ENCODE measurements at places on chromosomes 5 and 9.
A peak's percentile ranks its signal among the peaks of the same experiment; 100 is the strongest.

DNA sequence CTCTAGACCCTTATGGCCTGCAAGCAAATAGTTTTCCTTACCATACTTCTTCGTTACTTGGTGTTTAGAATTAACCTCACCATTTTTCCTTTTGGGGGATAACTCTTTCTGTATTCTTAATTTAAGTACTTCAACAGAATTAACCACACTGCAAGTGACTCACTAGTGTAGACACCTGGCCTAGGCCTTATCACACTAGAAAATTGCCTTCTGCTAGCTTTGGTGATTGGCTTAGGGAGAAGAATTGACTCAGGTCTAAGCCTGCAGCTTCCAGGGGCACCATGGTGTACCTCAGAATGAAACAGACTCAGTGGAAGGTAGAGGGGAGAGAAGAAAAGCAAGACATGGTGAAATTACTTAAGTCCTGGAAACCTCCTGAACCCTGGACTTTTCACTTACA lies 112.8 kb upstream of the HMHB1 start:
- no peak for DNase-seq

DNA sequence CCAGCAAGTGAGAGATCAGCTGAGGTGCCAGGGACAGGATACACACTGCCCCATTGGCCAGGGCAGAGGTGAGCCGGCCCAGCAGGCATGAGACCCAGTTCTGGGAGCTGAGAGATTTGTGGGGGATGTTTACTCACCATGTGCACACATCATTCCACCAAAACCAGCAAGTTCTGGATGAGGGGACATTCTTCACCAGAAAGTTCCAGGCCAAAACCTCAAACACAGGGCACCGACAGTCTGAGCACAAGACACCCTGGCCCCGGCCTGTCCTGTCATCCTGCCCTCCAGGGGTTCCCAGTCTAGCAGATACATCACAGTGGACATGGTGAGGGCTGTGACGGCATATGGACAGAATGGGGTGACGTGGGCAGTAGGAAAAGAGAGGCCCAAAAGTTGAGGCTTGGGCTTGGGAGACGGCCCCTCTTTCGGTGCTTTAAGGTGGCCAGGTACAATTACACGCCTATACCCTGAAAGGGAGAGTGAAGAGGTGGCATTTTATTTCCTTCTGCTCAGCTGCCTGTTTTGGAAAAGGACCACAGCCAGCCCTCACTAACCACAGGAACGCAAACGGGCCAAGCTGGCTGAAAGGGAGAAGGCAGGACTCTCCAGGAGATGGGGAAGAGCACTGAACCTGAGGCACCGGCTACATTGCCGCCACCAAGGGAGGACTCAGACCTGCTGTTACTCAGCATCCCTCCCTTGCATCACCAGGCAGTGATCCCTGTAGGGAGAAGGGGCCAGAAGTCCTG lies 64.0 kb downstream of the SHB start:
- DNase-seq = no peak

GRCh38 chr5:59171131-59171530 lies 588.3 kb downstream of the RAB3C start:
- no peak for DNase-seq

DNA sequence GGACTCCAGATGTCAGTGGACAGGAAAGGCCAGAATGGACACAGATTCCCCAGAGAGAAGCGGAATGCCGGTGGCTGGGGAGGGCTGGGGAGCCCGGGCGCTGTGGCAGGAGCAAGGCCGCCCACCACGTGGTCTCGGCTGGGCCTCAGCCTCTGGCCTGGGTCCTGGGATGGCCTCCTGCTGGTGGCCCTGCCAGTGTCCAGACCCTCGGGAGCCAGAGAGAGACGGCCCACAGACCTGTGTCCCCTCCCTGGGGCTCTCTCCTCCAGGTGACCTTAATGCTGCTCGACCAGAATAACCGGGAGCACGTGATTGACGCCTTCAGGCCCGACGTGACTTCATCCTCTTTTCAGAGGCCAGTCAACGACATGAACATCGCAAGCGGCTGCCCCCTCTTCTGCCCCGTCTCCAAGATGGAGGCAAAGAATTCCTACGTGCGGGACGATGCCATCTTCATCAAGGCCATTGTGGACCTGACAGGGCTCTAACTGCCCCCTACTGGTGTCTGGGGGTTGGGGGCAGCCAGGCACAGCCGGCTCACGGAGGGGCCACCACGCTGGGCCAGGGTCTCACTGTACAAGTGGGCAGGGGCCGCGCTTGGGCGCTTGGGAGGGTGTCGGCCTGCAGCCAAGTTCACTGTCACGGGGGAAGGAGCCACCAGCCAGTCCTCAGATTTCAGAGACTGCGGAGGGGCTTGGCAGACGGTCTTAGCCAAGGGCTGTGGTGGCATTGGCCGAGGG lies 19.0 kb downstream of the FBXW5 start:
- DNase-seq = no peak

GRCh38 chr5:127260686-127261085 lies 29.9 kb upstream of the MEGF10 start:
- DNase-seq = no peak

- DNase-seq = no peak
Observed at GRCh38 chr5:10213316-10213715, 36.4 kb downstream of the ATPSCKMT start.

DNA sequence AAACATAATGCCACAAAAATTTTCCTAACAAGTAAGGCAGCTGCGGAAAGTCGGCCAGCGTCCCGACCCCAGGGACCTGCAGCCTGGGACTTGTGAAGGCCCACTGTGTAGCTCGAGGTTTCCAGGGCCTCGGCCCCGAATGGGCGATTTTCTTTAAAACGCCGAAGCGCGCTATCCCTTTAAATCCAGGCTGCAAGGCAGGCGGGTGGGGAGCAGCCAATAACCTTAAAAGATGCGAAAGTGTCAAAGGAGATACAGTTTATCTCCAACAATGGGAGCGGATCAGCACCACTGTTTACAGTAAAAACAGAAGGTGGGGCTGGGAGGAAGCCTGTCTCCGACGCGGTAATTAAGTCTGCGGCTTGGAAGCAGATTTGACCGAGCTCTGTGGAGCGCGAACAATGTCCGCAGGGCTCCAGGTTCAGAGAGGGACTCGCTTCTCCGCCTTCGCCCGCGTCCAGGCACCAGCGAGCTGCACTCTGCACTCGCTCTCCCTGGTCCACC lies 1.7 kb upstream of the ZSWIM6 start:
- peak; percentile 37 for DNase-seq

DNA sequence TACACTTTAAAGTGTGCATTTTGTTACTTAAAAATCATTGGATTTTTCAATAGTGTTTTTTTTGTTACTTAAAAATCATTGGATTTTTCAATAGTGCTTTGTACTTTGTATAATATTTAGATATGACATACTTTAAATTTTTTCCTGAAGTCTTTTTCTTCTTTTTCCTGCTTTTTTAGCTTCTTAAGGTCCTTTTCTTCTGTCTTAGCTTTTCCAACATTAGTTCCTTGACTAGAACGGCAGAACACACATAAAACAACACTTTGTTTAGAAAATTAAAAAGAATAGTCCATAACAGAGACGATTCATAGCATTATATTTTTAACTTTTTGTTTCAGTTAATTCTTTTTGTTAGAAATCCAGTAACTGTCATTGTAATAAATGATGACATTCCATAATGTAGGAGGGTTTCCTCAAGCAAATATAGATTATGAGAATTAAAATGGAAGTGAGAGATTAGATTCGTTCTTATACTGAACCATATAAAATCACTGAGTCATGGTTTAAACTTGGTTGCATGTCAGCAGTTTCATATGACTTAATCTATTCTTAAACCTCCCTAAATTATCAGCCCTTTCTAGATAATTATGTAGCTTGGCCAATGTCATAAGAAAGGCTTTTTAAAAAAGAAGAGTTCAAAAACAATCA lies 45.3 kb upstream of the RICTOR start:
- no peak for DNase-seq

- no peak for DNase-seq
Observed at GRCh38 chr5:159901772-159902171, 14.5 kb upstream of the ADRA1B start.

Measured in hepatic stellate cell (primary cell).